ENCODE measurements at places on chromosomes 1 and 21.

GRCh38 chr1:211359876-211360275 is 33.2 kb downstream of the TRAF5 start:
- DNase-seq, result no peak

- no peak for DNase-seq
Observed at GRCh38 chr1:92065042-92065441, 10.2 kb downstream of the SETSIP start.

GRCh38 chr1:16072095-16072494 is 1.4 kb downstream of the FAM131C start:
- DNase-seq, result no peak

DNA sequence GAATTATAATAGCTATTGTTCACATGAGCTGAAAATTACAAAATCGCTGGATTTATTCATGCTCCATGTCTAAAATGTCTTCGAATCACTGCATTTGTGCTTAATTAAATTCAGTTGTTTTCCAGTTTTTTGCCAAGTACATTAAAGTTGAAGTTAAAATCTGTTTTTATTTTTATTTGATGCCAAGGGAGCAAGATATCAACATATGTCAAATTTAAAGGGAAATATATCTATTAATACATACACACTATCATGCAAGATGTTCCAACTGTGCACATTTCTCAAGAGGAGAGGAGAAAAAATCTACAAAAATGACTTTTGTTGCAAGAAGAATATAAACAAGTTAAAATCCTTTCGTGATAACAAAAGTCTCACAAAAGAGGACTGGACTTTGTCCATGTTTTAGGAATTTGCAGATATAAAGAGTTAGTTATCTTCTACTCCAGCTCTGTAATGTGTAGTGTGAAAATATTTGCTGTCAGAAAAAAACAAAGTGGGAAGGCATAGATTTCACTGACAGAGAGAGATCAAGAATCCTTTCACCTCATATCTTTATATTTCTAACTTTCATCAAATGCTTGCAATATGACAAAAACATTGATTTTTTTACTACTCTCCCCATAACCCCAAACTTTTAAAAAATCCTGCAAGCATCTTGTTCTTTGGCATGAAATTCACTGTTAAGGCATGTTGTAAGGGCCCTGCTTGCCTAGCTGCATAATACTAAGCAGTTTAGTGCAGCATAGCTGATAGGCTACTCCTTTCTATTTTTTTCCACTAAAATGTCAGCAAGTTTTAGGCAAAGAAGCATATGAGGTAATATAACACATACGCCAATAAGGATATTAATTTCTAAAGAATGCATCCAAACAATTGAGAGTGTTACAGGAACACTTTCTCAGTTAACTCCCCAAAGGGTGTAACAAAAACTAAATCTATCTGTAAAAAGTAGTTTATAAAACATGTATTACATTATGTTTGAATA is 340.2 kb upstream of the ADAMTS5 start:
- DNase-seq, result no peak

DNA sequence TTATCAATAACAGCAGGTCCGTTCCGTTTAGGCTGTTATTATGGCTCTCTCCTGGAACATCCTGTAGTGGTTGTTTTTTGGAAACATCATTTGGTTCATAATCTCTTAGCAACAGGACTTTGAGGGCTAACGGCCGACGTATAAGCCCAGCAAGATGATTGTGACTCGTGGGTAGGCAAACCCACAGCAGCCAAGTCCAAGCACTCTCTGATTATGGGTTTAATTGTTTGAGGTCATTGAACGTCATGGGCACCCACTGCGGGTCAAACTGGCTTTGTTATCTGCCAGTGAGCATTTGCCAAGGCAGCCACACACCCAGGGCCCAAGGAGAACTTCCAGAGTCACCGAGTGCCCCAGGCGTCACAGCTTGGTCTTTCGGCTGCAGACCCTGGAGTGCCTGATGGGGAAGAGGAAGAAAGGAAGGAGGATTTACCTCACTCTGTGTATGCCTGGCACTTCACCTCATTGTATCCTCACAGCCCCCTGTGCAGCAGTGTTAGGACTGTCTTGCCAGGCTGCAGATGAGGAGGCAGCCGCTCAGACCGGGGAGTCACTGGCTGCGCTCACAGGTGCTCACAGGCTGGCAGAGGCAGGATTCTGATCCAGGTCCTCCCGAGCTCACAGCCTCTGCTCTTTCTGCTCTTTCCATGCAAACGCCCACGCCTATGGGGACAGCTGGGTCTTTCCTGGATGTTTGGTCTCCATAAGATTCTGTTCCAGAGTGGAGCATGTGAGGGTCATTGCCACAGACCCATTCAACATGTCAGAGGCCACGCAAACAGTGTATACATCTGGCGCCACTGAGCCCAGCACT is 30.8 kb upstream of the EPS8L3 start:
- DNase-seq, result no peak

DNA sequence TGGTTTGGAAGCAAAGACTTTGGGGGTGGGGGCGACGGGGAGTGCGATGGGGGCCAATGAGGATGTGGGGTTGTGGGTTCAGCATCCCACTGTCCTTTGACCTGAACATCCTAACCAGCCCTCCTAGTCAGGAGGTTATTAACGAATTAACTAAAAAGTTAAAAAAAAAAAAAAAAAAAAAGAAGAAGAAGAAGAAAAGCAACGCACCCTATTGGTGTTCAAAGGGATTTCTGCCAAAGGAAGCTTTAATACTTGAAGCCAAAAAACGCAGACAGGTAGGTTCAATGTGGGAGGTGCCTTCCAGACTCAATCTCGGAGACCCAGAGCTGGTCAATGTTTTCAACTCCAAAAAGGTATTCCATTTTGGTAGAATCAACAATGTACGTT is 2.2 kb downstream of the CLIC6 start:
- no peak for DNase-seq

DNA sequence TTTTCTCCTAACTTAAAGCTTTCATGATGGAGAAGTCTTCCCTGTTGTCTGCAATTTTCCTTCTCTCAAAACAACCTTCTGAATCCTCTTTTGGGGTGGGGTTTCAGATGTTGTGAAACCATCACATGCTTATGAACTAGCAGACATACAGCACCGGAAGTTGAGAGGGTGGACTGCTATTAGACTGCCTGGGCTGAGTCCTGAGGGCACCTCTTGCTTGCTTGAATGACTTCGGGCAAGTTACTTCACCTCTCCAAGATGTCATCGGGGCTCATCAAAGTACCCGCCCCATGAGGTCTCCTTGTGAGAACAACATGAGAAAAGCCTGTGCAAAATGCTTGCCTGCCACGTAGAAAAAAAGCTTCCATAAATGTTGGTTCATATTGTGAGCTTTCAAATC is 89.6 kb downstream of the CCDC185 start:
- no peak for DNase-seq

DNA sequence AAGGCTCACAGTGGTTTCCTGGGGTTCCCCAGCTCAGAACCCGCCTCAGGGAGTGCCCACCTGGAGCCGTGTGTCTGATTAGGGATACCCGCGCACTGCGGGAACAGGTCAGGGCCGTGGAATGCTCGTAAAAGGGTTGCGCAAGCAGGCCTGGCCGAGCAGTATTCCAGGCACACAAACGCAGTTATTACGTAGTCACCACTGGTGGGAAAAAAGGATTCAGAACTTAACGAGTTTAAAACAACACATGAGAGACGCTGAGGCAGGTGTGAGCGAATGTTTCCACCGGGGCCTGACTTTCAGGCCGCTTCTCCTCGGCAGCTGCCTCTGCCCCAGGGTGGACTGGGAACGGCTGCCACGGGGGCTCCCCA is 18.2 kb downstream of the PLCH2 start:
- peak; percentile 87 for DNase-seq

GRCh38 chr1:32900956-32901822 is at the start of gene TMEM54:
Gene TMEM54 (minus strand): TSS chr1:32901389. CDS start chr1:32901238, 151 bp downstream.
- DNase-seq, result peak; percentile 38

GRCh38 chr1:218472885-218473284 is 127.7 kb downstream of the TGFB2 start:
- DNase-seq, result no peak

DNA sequence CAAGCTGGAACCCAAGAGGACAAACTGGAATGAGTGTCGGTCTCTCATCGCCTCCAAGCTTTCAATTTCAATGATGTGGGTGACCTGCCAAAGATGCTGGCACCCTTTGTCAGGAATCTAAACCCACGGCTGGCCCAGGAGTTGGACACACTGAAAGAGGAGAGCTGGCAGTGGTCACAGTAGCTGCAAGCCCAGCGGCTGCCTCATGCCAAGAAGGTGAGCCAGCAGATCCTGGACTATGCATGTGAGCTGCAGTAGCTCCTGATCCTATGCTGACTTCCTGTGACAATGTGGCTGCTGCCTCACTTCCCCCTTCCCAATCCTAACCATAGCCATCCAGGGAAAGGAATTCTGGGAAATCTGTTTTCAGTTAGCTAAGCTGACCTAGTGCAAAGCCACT is 117.0 kb upstream of the VAV3 start:
- DNase-seq, result no peak

DNA sequence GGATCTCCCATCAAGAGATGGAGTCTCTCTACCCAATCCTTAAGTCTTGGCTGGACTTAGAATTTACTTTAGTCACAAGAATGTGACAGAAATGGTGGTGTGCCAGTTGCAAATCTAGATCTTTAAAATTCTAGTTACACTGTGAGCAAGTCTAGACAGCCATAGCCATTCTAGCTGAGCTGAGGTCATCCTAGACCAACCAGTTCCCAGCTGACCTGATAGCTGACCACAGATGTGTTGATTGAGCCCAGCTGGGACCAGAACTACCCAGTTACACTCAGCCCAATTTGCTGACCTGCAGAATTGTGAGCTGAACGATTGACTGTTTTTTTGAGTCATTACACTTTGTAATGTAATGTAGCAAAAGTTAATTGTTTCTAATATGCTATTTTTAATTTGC is 251.8 kb downstream of the ADGRL2 start:
- no peak for DNase-seq

GRCh38 chr1:227544067-227545050 is 19.0 kb upstream of the ZNF678 start:
- DNase-seq, result no peak

DNA sequence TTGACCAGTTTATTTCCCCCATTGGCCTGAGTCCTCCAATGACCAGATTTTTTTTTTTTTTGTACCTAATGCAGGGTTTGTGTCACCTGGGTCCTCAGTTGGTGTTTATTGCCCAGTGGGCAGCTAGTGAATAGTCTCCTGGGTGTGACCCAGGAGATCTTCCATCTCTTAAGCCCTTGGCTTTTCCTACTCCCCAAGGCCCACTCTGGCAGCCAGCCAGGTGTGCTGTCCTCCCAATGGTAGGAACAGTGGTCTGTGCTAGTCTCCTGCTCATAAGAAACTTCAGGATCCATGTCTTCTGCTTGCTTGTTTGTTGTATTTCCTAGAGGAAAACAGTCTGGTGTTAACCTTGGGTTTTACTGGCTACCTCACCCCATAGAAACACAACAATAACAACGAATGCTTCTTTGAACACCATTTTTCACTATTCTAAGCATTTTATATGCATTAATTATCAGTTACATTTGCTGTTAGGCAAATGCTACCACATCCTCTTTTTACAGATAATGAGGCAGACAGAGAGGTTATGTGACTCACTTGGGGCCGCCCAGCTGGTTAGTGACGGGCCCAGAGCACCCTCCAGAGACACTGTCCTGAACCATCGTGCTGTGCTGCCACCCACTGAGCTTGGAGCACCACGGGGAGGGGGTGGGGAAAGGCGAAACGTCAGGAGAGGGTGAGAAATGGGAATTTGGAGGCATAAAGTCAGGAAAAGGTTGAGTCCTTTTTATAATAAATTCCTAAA is 107.5 kb downstream of the HIVEP3 start:
- DNase-seq, result peak; percentile 53

DNA sequence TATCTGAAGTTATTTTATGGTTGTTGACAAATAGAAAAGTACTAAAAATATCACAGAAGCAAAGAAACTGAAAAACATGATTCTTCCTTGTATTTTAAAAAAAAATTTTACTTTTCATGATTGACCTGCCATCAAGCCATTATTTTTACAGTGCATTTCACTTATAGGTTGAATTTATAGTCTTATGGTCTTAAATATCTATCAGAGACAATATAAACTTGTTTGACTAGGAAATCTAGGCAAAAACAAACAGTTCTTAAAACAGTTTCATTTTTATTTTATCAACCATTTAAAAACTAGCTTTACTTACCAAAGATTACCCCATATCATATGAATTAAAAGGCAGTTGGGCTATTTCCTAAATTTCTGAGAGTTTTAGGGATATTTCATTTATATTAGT is 59.2 kb downstream of the SLC16A1 start:
- DNase-seq, result no peak

- DNase-seq, result peak; percentile 52
Observed at GRCh38 chr1:198153103-198153502, 3.7 kb upstream of the NEK7 start.

GRCh38 chr1:247496581-247497285 is 38.8 kb upstream of the OR2B11 start:
- peak; percentile 14 for DNase-seq

GRCh38 chr1:187078321-187078720 is 249.6 kb downstream of the PLA2G4A start:
- no peak for DNase-seq

DNA sequence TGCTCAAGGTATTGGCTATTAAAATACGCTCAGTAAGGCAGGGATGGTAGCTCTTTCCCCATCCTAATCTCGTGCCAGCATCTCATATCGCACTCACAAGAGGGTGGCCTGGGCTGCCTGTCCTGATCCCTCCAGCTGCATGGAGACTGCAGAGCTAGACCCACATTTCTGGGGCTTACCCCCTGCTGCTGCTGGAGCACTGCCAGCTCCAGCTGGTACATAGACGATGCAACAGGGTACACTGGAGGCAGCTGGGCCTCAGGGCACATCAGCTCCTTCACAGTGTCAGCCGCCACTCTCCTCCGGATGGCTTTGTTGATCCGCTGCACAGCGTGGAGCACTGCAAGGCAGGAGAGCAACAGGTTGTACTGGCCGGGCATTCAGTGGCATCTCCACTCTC is 16.0 kb downstream of the IQGAP3 start:
- no peak for DNase-seq

- DNase-seq, result no peak
Observed at GRCh38 chr1:99636647-99637175, 9.2 kb upstream of the PALMD start.

DNA sequence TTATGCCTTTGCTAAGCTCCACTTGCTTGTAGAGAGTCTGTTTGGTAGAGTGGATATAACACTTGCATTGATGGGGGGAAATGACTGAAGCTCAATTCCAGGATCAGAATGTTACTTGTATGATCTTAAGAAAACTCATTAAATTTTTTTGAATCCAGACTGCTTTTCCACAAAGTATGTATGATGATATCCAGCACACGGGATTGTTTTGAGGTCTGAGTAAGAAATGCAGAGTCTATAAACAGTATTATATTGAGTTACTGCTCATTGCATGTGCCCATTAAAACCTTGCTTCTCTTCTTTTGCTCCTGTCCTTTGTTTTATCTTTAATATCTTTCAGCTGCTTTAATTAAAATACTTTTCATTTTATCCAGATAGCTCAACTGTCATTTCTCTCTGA is 570.4 kb upstream of the ZRANB2 start:
- DNase-seq, result no peak

DNA sequence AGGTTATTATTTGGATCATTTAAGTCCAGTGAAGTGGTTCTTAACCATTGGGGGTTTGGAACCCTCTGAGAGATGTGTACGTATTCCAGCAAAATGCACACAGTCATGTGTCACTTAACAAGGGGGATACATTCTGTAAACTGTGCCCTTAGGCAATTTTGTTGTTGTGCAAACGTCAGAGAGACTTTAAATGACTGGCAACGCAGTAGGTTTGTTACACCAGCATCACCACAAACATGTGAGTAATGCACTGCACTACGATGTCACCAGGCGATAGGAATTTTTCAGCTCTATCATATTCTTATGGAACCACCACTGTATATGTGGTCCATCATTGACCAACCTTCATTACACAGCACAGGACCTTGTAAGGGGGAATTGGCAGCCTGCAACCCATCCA is 11.9 kb downstream of the AHCYL1 start:
- peak; percentile 92 for DNase-seq
